Fibroblast of skin of abdomen (primary cell): ENCODE measurements at places on chromosomes 16 and 17.

DNA sequence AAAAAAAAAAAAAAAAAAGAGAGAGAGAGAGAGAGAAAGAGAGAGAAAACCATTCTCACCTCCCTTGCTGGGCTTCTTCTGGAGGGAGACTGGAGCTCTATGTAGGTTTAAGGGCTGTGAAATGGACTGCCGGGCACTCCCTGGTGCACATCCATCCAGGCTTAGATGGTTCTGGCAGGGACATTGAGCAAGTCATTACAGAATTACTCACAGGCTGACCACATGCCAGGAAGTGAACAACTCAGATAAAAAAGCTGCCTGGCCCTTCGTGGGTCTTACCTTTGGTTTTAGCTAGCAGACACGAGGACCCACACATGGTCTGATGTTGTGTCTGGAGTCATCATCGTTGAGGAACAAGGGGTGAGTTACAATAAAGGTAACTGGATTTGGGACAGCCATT is 847.4 kb upstream of the EEF2KMT start:
- no peak for DNase-seq

GRCh38 chr17:75241996-75242460 is 19.4 kb downstream of the GGA3 start:
- DNase-seq, result no peak

- DNase-seq, result peak; percentile 5
Measured at GRCh38 chr16:59459806-59460205, 725.7 kb upstream of the GOT2 start.

- DNase-seq, result peak; percentile 82
Measured at GRCh38 chr17:44221084-44221861, 1.8 kb upstream of the UBTF start.

DNA sequence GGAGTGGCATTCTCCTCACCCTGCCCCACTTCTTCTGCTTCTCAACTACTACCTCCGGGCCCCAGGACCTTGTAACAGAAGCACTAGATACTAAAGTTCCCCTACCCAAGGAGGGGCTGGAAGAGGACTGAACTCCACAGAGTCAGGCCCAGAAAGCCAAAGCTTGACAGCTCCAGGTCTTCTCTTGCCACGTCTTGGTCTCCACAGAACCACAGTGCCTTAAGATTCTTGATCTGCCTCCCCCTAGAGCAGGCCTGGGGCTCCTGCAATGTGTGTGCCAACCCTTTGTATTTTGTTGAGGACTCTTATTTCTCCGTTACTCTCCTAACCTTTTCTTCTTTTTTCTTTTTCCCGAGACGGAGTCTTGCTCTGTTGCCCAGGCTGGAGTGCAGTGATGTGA is 4.0 kb downstream of the SLC16A13 start:
- DNase-seq, result no peak

DNA sequence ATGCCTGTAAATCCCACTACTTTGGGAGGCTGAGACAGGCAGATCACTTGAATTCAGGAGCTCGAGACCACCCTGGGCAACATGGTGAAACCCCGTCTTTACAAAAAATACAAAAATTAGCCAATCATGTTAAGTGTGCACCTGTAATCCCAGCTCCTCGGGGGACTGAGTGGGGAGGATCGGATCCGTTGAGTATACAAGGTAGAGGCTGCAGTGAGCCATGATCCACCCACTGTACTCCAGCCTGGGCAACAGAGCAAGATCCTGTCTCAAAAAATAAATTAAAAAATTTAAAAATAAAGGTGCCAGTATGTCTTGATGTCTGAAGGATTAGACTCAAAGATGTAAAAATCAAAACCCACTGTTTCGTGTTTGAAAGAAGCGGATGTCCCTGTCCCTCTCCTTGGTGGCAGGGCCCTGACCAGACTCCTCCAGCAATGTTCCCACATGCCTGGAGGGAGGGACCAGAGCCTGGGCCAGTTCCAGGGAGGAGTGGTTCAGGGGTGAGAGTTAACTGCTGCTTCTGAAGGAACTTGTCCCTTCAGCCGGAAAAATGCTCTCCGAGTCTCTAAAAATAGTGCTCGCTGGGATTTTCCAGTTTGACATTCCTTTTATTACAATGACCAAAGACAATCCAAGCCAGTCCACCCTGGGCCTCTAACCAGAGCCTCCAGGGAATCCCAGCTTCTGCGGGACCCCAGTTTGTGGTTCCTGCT is 9.4 kb upstream of the CMTM4 start:
- peak; percentile 9 for DNase-seq

DNA sequence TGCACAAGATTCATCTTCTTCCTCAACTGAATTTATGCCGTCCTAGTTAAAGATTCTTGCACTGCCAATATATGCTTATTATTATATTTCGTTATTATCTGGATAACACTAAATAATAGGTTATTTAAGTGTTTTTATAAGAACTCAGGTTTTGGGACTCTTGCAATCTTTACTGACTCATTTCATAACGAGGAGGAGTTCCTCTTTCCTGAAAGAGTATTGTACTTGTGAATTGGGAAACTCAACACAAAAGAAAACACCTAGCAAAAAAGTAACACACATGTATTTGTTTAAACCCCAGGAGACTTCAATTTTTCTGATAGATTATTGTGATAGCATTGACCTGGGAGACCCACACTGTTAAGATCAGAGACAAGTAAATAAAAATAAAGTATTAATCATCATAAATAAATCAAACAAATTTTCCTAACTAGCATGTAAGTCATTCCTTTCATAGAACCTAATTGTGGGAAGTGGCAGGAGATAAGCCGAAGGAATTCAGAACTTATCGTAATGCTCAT is 505.8 kb downstream of the KCNJ2 start:
- no peak for DNase-seq

GRCh38 chr17:15915961-15916360 is 29.0 kb upstream of the ADORA2B start:
- no peak for DNase-seq

DNA sequence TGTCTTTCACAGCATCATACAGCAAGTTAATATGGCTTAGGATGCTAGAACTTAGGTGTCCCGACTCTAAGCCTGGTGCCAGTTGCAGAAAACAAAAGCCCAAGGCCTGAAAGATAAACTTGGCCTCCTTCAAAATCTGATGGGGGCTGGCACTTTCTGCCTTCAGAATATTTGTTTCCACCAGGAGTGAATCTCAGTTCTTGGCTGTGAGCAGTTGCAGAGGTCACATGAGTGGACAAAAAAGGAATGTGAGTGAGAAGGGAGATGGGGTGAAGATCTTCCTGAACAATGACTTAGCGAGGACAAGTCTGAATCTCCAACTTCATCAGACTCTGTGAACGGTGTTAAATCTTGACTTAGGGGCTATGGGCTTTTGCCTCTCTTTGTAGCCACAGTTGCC is 46.6 kb downstream of the HOXB1 start:
- no peak for DNase-seq

DNA sequence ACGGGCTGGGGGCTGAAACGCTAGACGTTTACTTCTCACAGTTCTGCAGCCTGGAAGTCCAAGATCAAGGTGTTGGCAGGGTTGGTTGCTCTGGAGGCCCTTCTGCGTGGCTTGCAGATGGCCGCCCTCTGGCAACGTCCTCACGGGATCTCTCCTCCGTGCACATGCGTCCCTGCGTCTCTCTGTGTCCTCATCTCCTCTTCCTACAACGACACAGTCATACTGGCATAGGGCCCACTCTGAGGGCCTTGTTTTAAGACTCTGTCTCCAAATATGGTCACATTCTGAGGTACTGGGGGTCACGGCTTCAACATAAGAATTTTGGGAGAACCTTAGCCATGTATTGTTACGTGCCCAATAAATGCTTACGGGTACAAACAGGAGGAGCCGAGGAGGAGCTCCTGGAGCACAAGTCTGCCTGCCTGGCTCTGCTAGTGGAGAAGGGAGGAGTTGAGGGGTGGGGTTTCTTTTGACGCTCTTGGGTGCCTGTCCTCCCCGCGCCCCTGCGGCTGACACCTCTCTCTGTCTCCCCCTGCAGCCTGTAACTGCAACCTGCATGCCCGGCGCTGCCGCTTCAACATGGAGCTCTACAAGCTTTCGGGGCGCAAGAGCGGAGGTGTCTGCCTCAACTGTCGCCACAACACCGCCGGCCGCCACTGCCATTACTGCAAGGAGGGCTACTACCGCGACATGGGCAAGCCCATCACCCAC is 141.1 kb downstream of the NTN1 start:
- DNase-seq, result no peak

- DNase-seq, result no peak
Measured at GRCh38 chr17:57142925-57143324, 57.9 kb downstream of the AKAP1 start.

- DNase-seq, result no peak
Measured at GRCh38 chr17:43526886-43527648, 19.1 kb downstream of the ETV4 start.

DNA sequence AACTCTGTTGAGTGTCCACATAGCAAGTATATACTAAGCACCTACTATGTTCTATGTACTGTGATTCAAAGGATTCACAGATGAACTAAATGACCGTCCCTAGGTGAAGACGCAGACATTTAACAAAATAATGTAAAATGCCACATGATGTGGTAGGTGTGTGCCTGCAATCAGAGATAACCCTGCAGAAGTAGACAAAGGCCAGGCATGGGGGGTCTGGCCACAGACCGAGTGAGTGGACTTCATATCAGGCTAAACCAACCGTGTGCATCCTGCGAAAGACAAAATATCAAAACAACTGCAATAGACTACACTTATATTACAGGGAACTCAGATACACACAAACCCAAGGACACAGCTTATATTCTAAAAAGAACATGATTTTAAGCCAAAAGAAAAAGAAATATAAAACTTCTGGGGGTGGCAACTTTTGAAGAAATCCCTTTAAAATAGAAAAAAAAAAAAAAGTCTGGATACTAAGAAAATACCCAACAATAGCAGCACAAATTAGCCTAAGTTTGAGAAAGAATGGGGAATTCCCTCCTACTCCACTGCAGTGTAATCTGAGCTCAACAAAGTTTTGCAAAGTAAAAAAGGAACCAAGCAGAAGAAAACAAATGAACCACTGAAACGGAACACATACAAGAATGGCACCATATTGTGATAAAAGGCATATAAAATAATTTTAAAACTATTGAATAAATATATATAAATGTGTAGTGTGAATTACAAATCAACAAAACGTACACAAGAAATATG is 12.3 kb downstream of the HSDL1 start:
- no peak for DNase-seq

- DNase-seq, result no peak
Measured at GRCh38 chr16:70522216-70523075, 908 bp downstream of the COG4 start.

DNA sequence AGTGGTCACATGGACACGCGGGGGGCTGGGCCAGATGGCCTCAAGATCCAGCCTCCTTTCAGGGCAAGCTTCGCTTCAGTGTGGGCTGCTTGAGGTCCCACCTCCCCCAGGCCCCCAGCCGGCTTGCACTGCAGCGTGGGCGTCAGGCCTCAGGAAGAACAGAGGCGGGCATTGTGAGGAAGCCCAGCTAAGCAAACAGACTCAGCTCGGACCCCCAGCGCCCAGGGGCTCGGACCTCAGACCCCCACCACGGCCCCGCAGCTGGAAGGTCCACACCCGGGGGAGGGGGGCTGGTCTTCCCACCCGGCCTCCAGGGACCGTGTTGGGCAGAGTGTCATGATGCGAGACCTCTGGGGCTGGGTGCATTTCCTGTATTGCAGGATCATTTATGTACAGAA is 24.7 kb upstream of the ZNF469 start:
- DNase-seq, result no peak

DNA sequence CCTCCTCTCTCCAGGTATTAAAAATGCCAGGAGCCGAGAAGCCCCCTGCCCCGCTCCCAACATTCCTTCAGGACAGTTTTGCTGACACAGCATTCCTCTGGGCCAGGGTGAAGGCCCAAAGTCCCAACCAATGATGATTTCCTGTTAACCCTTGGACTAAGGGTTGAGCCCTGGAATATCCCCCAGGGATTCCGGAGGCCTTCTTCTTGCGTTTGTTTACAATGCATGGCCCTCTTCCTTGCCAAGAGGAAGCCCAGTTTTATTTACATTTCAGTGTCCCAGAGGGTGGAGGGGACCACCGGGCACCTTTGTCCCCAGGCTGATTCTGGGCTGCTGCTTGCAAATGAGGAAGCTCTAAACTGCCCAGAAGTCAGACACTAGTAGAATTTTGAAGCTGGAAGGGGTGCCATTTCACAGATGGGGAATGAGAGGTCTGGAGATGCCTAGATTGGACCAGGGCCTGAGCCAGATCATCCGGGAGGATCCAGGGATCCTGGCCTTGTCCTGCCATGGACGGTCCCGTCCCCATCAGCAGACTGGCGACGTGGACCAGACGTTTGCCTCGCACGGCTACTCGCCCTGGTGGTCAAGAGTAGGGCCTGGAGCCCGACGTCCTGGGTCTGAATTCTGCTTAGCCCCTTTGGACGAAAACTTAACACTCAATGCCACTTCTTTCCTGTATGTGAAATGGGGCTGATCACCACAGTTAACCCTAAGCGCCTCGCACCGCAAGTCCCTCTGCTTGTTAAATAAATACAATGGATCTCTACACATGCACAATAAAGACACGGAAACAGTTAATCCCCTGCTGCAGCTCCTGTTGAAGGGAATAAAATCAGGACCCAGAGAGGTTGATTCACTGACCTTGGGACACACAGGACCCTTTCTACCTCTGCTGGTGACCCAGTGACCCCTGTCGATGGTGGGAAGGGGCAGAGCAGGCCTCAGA is 55.6 kb upstream of the CIBAR2 start:
- DNase-seq, result no peak

GRCh38 chr16:86761111-86762031 is 183.0 kb downstream of the FOXL1 start:
- peak; percentile 83 for DNase-seq

- no peak for DNase-seq
Measured at GRCh38 chr16:12083631-12084030, 107.1 kb downstream of the SNX29 start.

DNA sequence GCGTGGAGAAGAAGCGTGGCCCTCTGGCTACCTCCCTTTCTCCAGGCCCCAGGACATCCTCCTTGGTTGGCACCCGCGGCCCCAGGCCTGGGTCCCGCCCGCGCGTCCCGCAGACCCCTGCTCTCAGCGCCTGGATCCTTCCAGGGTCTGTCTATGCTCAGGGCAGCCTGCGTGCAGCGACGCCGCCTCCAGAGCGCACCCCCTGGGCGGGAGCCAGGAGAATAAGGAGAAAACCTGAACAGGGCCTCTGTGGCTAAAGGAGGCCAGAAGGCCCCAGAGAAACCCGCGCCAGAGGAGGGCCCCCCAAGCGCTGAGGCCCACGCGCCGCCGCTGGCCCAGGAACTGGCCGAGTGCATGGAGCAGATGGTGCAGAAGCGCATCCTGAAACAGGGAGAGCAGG is 40.4 kb upstream of the DNAJA2 start:
- DNase-seq, result no peak

GRCh38 chr16:11752856-11753255 is 10.2 kb upstream of the TXNDC11 start:
- no peak for DNase-seq
